ENCODE measurements at places on chromosomes 6 and 20.

GRCh38 chr20:3080939-3081388, 3.6 kb downstream of the AVP start:
- DNase-seq: peak; percentile 9

DNA sequence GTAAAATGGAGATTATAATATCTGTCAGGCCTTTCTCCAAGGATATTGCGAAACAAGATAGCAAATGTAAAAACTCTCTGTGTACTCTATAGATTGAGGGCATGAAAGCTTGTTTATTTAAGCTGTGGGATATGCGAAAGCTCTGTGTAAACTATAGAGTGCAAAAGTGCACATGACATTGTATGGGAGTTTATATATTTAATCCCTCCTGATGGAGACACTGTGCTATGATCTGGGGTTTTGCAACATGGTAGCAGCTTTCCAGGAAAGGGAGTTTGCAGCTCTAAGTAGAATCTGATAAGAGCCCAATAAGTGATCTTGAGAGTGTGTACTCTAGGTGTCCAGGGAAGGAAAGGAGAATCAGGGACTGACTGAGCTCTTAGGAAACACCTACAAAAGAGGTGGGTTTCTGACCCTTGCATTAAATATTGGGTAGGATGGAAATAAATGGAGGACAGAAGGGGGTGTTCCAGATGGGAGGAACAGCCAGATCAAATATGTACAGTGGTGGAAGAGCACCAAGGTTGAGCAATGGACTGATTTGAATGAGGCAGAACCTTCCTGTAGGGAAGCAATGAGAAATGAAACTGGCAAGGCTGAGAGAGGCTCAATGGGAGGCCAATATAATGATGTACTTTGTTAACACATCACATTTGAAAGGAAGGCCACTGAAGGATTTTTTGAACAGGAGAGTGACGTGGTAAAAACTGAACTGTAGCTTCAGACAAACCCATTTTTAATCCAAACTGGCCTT, 450.1 kb downstream of the GJA1 start:
- DNase-seq: no peak

GRCh38 chr6:40960742-40961430, 78.1 kb downstream of the UNC5CL start:
- no peak for DNase-seq

GRCh38 chr20:61254881-61255626, 3.0 kb downstream of the CDH4 start:
- DNase-seq: no peak

DNA sequence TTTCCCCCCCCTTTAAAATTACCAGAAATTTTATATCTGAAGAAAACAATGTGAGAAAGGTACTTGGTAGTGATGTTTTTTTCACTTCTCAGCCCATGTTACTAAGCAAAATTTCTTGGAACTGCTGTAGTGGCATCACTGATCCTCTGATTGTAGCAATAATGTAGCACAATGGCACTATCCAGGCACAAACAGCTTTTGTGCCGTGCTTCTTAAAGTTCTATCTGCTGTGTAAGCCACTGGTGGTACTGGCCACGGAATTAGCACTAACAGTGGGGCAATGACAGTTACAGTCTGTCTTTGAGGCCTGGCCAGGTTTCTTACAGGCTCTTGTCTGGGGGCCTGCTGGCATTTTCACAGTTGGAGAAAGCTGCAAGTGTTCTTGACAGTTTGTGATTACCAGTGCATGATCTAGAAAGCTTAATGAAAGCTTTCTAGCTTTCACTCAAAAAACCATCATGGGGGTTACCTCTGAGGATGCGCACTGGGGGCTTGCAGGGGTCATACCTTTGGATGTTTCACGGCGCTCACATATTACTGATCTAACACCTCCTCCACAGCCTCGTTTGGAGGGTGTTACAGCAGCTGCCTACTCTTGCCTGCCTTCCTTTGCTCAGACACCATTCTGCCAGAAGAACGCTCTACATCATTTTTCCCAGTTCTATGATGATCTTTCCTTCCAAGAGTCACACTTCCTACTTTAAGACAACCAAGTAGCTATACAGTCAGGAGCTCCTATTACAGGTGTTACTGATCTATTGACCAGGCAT, 58.4 kb upstream of the ARMH2 start:
- DNase-seq: no peak

DNA sequence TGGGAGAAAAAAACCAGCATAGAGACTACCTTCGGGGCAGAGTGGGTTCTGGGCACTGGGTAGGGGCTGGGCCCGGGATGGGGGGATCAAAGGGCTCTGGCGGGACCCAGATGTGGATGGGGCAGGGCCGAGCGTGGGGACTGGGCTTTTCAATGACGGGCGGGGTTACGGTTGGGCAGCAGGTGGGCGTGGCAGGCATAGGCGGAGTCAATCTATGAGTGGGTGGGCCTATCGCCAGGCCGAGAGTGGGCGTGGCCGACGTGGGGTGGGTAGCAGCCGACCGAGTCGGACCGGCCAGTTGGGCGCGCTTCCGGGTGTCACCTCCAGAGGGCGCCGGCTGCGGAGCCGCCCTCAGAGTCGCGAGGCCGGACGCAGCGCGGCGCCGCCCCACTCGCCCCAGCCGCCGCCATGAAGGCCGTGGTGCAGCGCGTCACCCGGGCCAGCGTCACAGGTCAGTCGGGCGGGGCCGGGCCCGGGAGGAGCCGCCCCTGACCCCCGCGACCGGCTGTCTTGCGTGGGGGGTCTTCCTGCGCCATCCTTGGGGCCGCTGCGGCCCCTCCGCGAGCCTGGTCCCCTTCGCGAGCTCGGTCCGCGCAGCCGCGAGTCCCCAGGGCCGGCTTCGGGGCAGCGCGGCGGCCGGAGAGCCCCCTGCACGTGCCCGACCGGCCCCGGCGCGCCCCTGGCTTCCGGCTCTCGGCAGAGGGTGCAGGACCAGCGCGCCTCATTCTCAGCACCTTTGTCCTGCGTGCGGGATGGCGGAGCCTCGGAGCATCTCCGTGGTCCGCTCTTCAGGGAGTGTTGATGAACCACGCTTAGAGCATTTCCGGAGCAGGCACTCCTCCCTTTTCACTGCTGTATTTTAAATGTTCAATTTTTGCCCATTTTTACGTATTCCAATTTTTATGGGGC, at the start of gene DTD1:
Gene DTD1, plus strand, starts transcription at position 390 of the 909 bp plus-strand sequence. Its CDS starts 19 bp downstream, at position 409.
- peak; percentile 96 for DNase-seq

DNA sequence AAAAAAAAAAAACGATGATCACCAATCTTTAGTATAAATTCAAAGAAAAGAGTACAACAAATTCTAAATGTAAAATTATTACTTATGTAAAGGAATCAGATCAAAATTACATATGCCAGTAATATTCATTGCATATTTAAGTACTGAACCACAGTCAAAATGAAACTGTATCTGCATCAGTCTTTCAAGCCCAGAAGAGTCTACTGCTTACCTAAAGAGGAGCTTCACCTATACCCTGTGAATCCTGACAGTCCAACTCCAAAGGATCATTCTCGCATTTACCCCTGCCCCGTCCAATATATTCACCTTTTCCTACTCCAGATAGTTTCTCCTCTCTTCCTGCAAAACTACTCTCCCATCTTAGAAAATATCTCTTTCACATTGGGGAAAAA, 9.2 kb downstream of the ATG5 start:
- no peak for DNase-seq

DNA sequence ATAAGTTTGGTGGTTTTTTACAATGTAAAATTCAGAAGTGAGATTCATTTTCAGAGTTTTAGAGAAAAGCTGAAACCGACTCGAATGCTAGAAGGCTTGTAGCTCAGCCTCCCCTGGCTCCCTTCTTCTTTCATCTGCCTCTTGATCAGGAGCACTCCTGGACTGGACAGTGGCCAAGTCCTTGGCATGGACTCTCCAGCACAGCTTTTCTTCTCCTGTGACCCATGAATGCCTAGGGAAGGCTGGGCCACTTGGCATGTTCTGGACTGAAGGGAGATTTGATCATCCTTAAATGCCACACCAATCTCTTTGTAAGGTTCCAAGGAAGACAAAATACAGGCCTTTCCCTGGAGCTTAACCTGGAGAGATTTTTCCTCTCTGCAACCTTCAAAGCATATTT, 384.0 kb upstream of the SASH1 start:
- no peak for DNase-seq

- peak; percentile 20 for DNase-seq
These were observed 91.3 kb upstream of the SHLD1 start for GRCh38 chr20:5658912-5659345.

GRCh38 chr6:105898286-105898685, 187.8 kb upstream of the PRDM1 start:
- no peak for DNase-seq

- no peak for DNase-seq
These were observed 6.9 kb upstream of the HRH3 start for GRCh38 chr20:62226707-62227590.

DNA sequence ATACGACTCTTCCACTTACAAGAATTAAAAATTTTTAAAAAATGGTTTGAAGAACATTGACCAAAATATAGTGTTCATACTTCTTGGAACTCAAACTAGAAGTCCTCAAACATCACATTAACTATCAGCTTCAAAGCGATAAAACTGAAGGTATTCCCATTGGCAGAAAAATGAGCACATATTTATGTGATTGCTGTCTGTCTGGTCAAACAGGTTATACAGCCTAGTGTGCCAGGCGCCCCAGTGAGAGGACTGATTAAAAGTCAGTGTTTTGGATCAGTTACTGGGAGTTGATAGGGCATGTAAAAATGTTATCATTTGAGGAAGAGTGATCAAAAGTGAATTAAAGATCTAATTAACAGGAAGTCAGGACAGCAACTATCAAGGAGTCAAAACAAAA, 738.8 kb downstream of the HDGFL1 start:
- no peak for DNase-seq

GRCh38 chr20:20237093-20237959, 130.6 kb upstream of the INSM1 start:
- no peak for DNase-seq

DNA sequence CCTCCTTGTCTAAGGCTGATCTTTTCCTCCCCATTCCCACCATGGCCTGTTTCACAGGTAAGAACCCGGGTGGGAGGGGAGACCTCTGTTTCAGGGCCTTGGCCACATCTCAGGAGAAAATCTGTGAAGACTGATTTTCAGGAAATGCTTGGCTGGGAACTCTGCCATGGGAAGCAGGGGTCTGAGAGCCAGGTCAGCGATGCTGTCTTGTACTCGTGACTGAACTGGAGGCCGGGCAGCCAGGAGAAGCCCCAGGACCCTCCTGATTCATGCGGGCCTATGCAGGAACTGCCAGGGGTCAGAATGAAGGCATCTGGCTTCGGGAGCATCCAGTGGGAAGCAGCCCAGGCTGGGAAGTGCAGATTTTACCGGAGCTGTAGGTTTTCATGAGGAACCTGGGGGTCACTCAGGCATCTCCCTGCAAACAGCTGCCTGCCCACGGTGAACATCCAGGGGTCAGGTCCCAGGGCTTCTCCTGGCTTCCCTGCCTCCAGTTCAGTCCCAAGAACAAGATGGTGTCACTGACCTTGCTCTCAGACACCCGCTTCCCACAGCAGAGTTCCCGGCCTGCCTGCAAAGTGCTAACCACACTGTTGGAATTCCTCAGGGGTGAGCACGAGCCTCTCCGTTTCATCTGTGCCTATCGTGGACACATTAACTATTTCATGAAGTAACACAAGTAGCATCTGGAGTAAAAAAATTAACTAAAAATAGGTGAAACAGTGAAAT, 90.2 kb upstream of the SULF2 start:
- no peak for DNase-seq

DNA sequence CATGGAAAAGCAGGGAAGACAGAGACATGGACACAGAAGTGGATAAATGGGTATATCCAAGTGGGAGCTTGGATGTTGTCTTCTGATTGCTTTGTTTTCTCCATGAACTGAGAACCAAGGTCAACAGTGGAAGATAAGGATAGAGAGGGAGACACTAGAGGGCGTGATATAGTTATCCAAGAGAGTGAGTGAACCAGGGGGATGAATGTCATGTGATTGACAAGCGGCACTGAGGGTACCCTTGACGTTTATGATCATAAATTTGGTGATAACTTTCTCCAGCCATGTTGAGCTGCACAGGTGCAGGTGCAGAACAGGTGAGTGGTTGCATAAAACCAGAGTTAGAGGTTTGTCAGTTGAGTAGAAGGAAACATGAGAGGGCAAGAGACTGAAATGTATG, 20.7 kb downstream of the EBF4 start:
- no peak for DNase-seq

DNA sequence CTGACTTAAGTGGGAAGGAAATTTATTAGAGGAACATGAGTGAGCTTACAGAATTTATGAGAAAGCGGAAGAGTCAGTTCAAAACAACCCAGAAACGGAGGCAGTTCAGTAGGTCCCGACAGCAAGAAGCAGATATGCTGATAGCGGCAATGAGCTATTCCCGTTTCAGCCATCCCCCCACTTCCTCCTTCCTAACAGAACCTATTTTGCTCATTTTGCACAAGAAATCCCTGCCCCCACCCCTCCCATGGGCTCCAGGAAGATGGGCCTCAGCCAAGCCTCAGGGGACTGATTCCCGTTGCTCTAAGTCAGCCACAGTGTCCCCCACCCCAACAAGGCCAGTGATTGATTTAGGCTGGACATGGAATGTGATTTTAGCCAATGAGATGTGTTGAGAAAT, 157.5 kb downstream of the CEBPB start:
- DNase-seq: peak; percentile 61

DNA sequence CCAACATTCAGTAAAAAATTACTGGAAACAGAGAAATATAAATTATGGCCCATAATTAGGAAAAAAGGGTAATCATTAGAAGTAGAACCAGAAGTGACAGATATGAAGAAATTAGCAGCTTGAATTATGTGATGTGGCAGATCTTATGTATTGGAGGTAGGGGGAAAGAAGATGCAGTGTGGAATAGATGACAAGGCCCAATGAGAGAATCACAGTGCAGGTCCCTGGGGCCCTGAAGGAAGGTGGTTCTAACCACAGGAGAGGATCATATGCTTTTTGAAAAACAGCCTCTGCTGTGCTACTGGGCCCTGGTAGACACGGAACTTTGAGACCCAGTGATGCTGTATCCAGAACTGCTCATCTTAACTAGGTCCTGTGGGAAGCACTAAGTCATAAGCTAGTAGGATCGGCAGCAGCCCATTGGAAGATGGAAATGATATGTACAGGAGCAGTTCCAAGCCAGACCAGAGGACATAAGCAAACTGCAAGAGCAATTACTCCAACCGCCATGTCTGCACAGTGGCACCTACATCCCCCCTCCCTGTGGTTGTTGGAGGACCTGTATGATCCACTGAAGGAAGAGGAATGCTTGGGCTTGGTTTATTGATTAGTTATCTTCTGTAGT, 14.2 kb downstream of the HEBP2 start:
- no peak for DNase-seq

- no peak for DNase-seq
These were observed 8.5 kb downstream of the QRSL1 start for GRCh38 chr6:106637717-106638341.

Data from tibial nerve (tissue), 4 donors.